ENCODE measurements at places on chromosomes 16 and 17.
A peak's percentile ranks its signal among the peaks of the same experiment; 100 is the strongest.

- no peak for DNase-seq
These were observed 97.4 kb upstream of the CACNG5 start for GRCh38 chr17:66737524-66737923.

GRCh38 chr17:49989518-49989880 is 5.5 kb downstream of the DLX3 start:
- no peak for DNase-seq

GRCh38 chr17:45311760-45312476 is 4.9 kb downstream of the MAP3K14 start:
- DNase-seq: peak; percentile 88

DNA sequence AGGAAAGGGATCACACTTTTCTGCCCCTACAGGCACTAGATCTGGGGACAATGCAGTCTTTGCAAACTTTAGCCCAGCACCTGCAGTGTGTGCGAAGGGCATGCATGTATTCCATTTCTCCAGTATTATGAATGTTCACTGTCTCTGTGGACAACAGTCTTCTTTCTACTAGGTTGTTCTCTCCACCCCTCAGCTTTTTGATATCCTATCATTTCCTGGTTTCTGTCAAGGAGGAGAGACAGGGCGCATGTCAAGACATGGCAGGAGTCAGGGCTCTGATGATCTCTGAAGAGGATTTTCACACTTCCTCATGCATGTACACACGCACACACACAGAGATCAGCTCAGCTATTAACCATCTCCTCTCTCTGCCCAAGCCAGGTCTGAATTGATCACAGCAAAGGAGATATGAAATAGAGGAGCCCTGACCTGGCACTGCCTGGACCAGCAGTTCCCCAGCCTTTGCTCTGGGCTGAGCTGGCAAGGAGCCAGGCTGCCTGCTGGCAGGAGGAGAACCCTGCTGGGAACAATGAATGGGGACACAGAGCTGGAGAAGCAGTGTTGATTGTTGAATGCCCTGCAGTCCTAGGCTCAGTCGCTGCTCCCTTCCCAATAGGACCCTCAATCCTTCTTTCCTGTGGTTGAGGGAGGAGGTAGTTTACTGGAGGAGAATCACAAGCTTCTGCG is 2.6 kb downstream of the GPR179 start:
- DNase-seq: peak; percentile 23

- DNase-seq: peak; percentile 18
These were observed 74.7 kb downstream of the WIPI1 start for GRCh38 chr17:68382582-68383085.

- no peak for DNase-seq
These were observed 92.3 kb upstream of the C17orf78 start for GRCh38 chr17:37283414-37283961.

DNA sequence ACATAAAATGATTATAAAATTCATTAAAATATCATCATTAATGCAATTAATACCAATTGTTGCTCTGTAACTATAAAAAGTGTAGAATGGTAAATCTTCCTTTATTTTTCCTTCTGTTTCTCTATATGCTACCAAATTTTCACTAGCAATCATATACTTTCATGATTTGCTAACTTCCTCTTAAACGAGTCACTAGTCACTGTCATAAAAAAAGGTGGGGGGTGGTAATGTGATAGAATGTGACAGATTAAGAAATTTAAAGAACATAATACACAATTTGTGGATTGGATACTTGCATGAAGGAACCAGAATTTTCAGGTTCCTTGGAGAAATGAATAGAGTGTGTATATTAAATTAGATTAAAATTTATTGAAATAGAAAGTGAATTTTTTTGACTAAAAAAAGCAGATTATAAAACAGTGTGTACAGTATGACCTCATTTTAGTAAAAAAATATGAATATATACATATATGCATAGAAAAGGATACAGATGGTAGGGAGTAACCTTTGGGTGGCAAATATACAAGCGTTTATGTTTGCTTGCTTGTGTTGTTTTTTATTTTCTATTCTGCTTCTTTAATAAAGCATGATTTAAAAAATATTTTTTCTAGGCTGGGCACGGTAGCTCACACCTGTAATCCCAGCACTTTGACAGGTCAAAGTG is 56.7 kb upstream of the C17orf78 start:
- DNase-seq: no peak

- DNase-seq: no peak
These were observed 163.5 kb downstream of the RAB11FIP4 start for GRCh38 chr17:31554930-31555329.

DNA sequence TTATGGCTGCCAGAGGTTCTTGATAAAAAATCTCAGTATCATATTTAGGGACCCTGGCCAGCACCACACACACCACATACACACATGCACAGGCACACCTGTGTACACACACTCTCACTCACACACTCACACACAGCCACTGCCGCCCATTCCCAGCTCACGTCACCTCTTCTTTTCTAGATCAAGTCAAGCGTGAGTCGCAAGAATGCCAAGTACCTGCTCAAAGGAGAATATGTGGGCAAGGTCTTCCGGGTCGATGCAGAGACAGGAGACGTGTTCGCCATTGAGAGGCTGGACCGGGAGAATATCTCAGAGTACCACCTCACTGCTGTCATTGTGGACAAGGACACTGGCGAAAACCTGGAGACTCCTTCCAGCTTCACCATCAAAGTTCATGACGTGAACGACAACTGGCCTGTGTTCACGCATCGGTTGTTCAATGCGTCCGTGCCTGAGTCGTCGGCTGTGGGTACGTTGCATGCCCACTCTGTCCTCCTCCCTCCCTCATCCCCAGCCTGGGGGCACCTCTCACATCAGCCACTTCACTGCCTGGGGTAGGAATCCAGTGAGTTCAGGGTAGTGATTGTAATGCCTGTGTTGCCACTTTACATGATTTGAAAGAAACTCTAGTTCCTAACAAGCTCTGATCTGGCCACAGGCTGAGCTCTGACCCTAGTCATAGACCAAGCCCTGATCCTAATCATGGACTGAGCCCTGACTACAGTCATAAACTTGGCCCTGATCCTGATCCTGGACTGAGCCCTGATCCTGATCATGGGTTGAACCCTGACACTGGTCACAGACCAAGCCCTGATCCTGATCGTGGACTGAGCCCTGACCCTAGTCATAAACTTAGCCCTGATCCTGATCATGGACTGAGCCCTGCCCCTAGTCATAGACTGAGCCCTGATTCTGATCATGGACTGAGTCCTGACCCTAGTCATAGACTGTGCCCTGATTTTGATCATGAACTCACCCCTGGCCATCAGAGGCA is 20.4 kb downstream of the CDH5 start:
- DNase-seq: no peak

GRCh38 chr17:61393904-61394629 is 5.6 kb upstream of the TBX2 start:
- peak; percentile 57 for DNase-seq

GRCh38 chr17:7122381-7122780 is 7.8 kb upstream of the ASGR2 start:
- DNase-seq: no peak

DNA sequence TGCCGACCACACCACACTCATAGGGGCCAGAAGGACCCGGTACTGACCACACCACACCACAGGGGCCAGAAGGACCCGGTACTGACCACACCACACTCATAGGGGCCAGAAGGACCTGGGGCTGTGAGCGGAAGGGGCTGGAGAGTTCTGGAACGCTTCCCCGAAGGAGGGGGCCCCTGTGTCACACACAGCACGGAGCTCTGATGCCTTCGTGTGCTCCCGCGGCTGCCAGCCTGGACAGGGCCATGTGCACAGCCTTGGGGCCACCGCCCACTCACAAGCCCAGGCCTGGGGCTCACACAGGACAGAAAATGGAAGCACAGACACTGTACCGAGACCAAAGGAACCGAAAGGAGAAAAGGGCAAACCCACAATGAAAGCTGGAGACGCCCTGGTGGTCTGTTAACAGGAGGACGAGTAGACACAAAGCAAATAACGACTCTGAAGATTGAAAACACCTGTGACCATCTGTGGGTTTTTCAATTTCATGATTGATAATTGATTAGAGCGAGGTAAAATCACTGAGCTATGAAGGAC is 106.5 kb upstream of the METRNL start:
- no peak for DNase-seq

DNA sequence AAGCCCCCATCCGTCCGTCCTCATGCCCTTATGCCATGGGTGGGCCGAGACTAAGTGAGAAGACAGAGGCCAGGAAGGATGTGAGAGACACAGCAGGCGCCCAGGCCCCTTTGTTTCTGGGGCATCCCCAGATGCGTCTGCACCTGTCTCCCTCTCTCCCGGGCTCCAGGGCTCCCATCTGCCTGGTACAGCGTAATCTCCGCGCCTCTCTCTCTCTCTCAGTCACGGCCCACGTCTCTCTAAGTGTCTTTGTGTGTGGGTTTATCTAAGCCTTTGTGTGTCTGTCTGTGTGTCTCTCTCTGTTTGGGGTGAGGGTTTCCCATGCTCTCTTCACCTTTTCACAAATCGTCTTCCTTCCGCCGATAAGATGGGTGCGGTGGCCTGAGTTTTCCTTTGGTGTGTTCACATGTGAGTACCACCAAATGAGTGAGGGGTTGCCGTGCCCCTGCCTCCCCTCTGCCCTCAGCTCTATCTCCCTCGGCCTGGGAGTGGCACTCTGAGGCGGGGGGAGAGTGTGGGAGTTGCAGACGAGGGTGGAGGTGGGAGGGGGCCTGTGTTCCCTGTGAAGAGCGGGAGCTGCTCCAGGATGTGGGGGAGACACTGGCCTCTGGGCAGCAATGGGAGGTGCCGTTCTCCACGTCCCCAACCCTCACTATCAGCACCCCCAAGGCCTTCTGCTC is 25.8 kb upstream of the ABCC3 start:
- DNase-seq: no peak

- peak; percentile 63 for DNase-seq
These were observed 1.4 kb downstream of the HES7 start for GRCh38 chr17:8122422-8122923.

- no peak for DNase-seq
These were observed 37.0 kb downstream of the GAS7 start for GRCh38 chr17:10161386-10161785.

GRCh38 chr16:8849411-8850011 is 19.3 kb downstream of the CARHSP1 start:
- DNase-seq: no peak

DNA sequence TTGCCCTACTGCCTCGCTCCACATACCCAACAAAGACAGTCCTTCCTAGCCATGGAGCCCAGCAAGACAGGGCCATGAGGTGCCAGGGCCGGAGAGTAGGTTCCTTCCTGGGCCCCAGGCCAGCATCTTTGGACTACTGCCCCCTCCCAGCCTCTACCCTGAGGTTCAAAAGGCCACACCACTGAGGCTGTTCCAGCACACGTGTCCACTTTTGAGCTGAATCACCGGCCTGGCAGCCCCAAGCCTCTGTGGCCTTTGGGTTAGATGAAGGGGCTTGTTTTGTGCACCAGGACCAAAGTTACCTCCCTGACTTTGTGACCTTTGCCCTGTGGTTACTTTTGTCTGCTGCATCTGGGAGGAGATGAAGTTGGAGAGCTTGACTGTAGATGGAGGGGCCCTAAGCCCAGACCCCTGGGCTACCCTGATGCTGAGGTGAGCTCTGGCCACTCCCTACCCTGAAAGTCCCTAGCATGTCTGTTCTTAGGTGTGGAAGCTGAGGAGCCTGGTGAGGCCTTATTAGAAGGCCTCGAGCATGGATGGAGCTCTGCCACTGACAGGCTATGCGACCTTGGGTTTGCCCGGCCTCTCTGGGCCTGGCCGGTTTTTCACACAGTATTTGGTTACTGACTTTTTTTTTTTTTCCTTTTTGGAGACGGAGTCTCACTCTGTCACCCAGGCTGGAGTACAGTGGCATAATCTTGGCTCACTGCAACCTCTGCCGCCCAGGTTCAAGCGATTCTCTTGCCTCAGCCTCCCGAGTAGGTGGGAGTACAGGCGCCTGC is 12.0 kb downstream of the SEZ6 start:
- DNase-seq: peak; percentile 10

DNA sequence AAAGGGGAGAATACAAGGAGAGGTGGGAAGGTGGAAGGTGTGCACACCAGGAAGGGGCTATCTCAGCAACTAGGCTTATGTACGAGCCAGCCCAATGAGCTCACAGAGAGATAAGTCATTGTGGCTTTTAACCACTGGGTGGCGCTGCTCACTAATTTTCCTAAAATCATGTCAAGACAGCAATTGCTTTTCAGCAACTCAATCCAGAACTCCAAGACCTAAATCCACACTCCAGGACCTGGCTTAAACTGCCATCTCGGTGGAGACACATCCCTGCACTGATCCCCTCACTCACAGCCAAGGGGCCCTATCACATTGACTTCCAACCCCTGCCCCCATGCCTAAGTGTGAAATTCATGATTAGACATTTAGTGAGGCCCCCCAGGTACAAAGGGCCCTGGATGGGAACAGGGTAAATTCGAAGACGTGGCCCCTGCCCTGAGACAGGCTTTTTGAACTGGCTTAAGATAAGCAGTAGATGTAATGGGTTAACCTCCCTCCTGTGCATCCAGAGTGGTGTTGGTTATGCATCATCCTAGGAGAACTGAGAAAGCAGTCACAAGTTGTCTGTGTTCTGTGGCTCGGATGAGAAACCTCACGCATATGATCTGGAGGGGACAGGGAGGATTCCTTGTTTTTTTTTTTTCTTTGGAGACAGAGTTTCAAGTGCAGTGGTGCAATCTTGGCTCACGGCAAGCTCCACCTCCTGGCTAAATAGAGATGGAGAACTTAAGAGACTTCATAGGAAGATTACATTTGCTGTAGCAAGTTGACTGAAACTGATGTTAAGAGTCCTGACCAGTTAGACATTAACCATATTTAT is 11.5 kb downstream of the CCL16 start:
- peak; percentile 58 for DNase-seq

DNA sequence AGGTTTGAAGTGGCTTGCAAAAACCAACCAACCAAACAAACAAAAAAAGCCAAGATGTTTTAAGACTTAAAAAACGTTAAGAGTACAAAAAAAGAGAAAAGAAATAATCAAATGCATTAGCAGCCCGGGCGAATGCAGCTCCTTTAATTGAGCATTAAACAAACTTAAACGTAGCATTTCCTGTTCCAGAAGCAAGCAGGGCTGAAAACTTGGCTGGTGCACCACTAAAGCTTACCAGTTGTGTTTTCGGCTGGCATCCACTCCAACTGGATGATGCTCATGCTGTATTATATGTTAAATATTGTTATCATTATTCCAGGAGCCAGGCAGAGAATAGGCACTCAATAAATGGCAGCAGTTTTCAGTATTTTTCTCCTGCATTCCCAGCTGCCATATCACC is 45.1 kb downstream of the IRX6 start:
- DNase-seq: no peak

- no peak for DNase-seq
These were observed 35.7 kb downstream of the ATF7IP2 start for GRCh38 chr16:10421596-10421995.

DNA sequence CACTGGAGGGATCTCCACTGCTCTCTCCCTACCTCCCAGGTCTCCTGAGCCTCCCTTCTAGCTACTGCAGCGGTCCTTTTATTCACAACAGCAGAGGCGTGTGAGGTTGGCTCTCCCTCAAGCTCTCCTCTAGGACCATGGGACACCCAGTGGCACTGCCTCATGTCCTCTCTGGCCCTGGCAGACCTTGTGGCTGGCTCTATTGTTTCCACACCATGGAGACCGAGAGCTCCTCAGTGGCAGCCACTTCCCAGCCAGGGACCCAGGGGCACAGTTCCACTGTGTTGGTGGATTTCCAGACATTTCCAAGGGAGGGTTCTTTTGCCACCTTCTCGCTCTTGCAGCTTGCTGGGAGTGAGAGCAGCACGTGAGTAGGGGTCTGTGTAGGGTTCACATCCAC is 204.9 kb downstream of the AXIN2 start:
- no peak for DNase-seq

All from RPMI7951 (cell line).